ENCODE measurements at places on chromosomes 16 and 17.

DNA sequence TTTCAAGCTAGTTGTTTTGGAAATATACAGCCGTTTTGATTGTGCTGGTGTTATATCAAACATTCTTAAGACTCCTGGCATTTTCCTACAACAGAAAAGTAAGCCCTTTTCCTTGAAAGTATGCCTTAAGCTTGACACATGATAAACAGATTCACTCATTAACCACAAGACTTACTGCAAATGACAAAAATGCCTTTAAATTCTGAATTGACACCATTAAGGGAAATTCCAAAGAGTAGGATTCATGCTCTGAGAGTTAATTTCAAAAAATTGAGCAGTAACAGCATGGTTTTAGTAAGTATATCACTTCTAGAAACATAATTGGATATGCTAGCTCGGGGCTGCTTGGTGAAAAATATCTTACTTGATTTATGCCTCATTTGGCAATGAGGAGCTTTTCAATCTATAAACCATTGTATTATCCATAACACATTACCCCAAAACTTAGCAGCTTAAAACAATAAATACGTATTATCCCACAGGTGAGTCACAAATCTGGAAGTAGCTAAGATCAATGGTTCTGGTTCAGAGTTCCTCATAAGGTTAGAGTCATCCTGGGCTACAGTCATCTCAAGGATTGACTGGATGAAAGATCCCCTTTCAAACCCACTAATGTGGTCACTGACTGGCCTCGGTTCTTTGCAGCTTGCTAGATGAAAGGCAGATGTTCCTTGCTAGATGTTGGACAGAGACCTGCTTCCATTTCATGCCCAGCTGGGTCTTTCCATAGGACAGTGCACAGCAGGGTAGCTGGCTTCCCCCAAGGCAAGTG is 8.2 kb upstream of the PHAF1 start:
- DNase-seq: no peak

- DNase-seq: peak; percentile 44
Observed at GRCh38 chr17:348692-349425, 3.7 kb downstream of the RPH3AL start.

DNA sequence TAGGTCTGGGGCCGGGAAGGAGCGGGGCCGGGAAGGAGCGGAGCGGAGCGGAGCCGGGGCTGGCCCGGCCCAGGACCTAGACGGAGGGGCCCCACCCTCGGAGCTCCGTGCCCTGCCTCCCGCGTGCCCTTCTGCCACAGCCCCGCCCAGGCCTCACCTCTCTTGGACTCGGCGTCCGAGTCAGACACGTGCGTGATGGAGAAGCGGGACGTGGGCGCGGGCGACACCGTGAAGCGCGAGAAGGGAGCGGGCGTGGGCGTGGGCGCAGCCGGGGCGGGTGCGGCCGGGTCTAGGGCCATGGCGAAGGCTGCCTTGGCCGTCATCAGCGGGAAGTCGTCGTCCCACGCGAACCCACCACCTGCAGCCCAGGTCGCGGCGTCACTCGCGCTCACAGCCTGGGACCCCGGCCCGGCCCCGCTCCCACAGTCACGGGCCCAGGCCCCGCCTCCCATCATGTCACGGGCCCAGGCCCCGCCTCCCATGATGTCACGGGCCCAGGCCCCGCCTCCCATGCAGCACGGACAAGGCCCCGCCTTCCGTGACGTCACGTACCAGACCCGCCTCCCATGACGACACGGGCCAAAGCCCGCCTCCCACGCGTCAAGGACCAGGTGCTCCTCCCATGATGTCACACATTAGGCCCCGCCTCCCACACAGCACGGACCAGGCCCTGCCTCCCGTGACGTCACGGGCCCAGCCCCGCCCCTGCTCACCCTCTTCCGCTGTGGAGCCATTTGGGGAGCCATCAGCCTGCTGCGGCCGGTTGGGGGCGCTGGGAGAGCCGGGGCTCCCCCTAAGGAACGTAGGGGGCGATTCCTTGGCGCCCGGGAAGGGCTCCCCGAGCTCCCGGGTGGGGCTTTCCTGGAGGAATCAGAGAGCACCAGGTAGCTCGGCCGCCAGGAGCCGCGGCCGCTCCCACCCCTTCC is 45.8 kb upstream of the PVALEF start:
- DNase-seq: peak; percentile 66

- DNase-seq: no peak
Observed at GRCh38 chr16:26645614-26646013, 421.1 kb upstream of the C16orf82 start.

DNA sequence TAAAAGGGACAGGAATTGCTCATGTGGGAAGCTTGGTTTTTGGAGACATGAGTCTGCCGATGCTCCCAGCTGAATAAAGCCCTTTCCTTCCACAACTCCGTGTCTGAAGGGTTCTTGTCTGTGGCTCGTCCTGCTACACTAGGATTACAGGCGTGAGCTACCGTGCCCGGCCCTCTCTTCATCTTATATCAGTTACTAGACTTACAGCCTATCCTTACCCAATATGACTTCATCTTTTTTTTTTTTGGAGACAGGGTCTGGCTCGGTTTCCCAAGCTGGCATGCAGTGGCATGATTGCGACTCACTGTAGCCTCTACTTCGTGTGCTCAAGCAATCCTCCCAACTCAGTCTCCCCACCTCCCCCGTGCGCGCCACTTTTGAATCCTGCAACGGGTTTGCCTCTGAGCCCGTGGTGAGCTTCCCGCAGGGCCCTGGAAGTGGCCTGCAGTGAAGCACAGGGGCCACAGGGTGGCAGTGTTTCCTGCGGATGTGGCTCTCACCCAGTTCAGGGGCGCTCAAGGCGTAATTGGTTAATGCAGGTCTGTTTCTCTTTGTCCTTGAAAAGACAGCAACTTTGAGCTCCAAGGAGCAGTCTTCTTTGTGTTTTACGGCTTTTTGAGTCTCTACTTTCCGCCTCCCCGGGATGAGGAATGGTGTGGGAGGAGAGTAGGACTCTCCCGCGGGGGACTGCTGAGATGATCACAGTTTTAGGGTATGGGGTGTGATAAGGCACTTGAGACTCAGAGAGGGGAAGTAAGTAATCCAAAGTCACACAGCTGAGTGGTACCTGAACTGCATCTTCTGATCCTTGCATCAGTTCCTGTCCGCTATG is 22.7 kb upstream of the GPRC5B start:
- DNase-seq: peak; percentile 90

DNA sequence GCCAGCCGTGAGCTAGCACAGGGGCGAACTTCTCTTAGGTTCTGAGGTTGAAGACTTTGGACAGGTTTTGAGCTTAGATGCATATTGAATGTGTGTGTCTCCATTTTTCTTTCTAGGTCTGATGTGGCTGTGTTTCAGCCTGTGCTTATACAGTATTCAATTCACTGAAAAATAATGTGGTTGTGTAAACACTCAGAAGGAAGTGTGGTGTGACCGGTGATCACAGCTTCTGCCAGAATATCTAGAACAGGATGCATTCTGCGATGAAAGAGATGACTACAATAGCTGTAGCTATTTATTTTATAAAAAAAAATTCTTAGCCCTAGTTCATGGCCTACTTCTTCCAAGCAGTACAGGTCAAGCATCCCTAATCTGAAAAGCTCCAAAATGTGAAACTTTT is 64.4 kb downstream of the MAP2K6 start:
- DNase-seq: no peak

DNA sequence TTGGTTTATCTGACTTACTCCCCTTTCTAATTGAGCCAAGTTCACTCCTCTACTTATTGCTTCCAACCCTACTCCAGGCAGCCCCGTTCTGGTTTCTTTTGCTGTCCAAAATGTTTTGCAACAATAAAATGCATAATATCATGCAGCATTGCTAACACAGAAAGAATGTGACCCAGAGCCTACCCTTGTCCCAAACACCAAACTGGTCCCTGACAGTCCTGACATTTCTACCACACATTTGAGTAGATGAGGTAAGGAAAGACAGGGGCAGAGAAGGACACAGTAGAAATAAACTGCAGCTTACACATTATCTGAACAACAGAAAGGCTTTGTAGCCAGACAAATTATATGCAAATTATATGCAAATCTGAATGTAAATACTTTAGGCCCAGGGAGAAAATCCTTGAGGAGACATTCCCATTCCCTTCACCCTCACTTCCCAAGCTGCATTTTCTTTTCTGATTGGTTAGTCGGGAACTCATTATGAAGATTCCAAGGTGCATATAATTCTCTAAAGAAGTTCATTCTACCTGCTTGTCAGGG is 31.6 kb downstream of the SOX9 start:
- DNase-seq: no peak

GRCh38 chr16:49600976-49601375 is 227.4 kb downstream of the C16orf78 start:
- DNase-seq: no peak

GRCh38 chr16:78256686-78257375 is 157.4 kb downstream of the WWOX start:
- DNase-seq: no peak

DNA sequence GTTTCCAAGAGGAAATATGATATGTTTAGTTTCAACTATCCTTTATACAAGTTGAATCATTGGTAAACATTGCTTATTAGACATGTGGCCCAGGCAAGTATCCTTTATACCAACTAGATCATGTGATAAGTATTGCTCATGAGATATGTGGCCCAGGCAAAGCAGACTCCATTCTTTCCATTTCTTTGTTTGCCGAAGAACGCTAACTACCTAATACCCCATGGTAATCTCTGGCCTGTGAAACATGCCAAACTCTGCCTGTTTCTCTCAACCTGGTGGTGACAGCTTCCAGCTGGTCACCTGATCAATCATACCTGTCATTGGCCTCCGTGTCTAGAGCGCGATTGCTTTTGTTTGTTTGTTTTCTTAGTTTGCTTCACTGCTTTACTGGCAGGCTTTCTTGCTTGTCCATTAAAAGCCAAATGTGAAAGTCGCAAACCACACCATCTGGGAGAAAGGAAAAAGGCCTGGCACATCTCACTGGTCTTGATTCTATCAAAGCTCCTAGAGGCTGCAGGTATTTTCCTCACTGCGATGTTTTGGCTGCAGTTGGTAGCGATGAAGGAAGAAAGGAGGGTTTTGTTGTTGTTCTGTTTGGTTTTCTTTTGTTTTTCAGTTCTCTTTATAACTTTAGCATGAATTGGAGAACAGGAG is 686.2 kb downstream of the KCNJ2 start:
- peak; percentile 10 for DNase-seq

- no peak for DNase-seq
Observed at GRCh38 chr17:83098241-83099085, 19.1 kb downstream of the METRNL start.

GRCh38 chr16:20614186-20615141 is 38.3 kb upstream of the ACSM2B start:
- no peak for DNase-seq

DNA sequence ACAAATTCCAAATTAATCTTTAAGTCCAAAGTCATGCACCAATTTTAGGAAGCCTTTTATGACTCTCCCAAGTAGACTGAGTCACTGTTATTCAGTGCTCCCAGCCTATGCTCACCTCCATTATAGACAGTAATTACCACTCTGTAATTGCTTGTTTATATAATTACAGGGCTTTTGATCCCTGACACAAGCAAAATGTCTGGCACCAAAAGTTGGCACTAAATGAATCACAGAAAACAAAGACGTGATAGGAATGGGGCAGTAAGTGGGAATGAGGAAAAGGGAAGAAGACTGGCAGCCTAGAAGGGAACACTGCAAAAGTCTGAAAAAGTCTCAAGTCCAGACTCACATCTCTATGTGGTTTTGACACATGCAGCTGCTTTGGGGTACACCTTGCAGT is 94.1 kb downstream of the SLC39A11 start:
- DNase-seq: no peak

DNA sequence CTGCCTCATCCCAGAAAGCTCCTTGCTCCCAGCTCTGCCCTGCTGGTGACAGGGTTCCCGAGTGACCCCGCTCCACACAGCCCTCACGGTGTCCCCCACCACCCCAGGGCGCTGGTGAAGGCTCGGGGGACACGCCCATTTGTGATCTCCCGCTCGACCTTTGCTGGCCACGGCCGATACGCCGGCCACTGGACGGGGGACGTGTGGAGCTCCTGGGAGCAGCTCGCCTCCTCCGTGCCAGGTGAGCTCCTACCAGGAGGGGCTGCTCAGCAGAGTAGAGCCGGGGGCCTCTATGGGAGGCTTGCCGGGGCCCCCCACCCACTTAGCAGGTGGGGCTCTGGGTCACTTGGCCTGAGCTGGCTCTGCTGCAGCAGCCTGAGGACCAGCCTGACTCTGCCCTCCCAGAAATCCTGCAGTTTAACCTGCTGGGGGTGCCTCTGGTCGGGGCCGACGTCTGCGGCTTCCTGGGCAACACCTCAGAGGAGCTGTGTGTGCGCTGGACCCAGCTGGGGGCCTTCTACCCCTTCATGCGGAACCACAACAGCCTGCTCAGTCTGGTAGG is 11.2 kb downstream of the GAA start:
- no peak for DNase-seq

- DNase-seq: no peak
Observed at GRCh38 chr16:22264786-22265185, 32.4 kb upstream of the POLR3E start.

- no peak for DNase-seq
Observed at GRCh38 chr17:50218771-50219315, 17.4 kb upstream of the COL1A1 start.

DNA sequence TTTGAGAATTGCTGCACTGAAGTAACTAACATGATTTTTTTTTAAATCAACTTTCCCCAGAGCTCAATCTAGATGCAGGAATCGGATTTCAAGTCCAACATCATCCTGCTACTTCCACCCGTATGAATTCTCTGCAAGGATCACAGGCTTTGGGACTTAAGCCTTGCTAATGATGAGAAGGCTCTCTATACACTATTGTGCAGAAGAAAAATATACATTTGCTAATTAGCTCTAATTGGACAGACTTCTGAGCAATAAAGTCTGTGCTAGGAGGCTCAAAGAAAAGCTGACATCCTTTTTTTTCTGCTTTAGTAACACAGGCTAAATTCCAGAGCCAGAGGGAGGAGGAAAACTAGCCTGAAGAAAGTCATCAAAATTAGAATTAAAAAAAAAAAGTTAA is 433.6 kb downstream of the PMP22 start:
- no peak for DNase-seq

DNA sequence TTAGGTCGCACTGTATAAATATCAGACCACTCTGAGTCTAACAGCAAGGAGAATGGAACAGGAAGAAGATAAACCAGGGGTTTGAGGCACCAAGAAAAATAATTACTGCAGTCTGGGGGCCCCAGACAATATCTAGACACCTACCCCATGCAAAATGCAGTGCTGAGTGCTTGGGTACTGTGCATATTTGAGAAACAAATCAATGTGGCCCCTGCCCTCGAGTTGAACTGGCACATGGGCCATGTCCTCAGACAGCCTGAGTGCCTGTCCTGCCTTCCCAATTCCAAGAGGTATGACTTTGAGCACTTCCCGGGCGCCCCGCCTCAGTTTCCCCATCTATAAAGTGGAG is 6.2 kb upstream of the CIITA start:
- DNase-seq: no peak

DNA sequence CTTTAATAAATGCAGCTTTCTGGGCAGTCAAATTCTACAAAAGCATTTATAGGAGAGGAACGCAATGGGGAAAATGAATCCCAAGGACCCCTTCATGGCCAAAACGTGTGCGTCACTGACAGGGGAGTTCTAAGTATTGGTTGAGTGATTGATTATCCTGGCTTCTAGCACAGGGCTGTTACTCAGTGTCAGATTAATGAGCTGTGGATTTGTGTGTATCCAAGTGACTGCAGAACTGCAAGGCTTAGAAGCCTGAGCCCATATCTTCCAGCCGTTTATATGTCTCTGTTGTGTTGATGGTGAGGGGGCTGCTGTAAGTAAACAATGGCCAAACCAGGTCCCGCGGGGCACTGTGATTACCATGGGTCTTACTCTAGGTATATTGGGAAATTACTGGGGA is 129.4 kb downstream of the SHISA9 start:
- no peak for DNase-seq

Measured in SK-N-DZ (cell line).